Fibroblast of gingiva (primary cell): ENCODE measurements at places on chromosomes 12 and 14.

DNA sequence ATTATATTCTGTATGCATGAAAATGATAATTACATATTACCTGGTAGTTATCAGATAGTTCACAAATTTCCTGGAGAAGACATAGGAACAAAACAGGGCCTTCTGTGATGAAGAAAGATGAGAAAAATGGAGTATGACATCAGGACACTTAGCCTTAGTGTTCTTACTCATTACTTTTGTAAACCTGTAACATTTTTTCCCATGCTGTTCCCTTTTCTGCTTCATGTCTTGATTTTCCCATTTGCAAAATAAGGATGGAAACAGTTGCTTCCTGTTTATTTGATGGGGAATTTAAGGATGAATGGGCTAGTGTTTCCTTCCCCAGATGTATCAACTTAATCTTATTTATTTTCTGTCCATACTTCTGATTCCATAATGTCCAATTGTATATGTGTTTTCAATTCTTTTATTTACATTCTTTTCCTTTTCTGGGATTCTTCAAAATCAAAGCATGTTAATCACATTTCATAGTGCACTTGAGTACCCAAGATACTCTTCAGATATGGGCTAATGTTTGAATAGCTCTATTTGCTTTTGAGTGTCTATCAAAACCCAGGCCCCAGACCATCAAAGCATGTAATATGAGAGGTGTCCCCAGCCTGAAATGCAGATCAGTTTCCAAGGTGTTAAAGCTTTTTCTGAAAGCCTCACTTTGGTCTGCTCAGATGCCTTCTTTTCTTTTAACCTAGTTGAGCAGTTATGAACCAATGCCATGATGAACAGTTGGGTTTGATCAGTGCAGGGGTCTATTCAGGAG is 260.5 kb downstream of the RAD51B start:
- DNase-seq = no peak

GRCh38 chr14:89641495-89642175 is 224.6 kb upstream of the FOXN3 start:
- no peak for DNase-seq

DNA sequence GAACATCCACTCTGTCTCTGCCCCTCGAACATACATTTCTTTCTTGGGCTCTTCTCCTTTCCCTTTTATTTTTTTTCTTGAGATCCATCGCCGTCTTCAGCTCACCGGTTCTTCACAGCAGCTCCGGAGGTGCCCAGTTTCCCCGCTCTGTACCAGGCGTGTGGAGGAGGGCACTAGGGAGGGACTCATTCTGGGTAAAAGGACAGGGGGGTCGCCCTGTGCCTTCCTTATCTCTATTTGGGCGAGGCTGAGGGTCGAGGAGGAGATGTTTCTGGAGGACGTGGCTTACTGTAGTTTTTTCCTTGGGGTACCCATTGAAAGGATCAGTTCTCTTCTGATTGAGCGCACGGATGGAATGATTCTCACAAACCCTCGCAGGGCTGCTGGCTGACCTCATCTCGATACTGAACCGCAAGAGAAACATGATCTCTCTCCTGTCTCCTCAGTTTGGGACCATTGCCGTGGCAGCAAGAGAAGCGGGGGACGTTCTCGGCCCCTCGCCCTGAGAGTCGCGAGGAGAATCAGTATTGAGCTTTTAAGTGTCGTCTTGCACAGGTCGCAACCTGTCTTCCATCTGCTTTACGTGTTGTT is 386 bp downstream of the LIN52 start:
- DNase-seq = peak; percentile 13

DNA sequence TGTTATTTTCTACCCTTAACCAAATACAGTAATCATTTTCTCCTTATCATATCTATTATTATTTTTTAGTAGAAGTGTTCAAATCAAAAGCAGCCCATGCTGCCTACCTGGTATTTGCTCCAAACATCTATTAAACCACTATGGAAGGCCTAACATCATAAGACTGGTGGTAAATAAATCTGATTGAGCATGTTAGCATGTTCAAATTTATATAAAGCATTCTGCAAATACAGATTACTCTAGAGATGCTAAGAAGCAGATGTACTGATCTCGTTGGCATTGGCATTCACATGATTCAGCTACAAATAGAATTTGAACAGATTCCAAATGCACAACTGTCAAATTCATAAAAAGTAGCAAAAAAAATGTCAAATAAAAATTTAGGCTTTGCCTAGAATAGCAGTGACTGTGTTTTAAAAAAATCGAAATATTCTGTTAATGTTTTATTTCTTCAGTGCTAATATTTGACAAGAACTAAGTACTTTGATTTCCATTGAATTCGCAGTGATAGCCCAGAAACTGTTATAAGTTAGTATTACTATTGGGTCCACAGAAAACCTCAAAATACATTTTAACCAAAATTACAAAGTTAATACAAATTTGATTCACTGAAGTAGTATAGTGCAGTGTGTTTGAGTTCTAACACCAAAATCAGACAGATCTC is 9.4 kb upstream of the OSBPL8 start:
- no peak for DNase-seq

DNA sequence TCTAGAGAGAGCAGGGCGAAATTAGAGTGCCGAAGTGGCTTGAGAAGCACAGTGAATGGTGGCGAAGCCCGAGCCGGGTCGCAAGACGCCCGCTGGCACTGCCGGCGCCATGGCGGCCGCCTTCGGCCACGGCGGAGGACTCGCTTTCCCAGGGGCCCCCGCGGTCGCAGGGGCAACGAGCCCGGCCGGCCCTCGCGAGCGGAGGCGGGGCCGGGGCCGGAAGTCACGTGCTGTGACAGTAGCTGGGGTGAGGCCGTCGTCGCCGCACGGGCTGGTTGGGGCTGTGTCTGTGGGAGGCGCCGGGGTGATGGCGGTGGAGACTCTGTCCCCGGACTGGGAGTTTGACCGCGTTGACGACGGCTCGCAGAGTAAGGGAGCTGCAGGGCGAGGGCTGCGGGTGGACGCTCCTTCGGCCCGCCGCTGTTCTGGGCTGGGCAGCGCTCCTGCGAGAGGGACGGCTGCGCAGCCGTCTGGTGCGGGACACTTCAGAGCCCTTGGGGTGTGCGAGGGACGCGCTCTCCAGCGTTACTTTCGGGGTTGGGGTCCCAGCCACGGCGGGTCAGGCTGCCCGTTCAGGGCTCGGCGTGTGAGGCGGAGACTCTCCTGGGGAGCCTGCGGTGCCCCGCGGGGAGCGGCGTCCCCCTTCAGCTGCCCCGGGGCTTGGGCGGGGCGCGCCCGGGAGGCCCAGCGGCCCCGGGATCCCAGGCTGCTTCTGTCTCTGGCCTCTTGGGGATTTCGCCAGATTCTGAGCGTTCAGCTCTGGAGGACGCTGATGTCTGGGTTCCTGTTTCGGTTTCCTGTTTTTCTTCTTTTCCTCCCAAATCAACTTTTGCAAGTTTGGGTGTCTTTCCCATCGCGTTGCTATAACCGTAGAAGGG is at the start of gene WASHC4:
WASHC4 (plus strand) TSS at position 238 of the 878 bp plus-strand sequence; CDS start at position 308, 70 bp downstream.
- DNase-seq = peak; percentile 89

DNA sequence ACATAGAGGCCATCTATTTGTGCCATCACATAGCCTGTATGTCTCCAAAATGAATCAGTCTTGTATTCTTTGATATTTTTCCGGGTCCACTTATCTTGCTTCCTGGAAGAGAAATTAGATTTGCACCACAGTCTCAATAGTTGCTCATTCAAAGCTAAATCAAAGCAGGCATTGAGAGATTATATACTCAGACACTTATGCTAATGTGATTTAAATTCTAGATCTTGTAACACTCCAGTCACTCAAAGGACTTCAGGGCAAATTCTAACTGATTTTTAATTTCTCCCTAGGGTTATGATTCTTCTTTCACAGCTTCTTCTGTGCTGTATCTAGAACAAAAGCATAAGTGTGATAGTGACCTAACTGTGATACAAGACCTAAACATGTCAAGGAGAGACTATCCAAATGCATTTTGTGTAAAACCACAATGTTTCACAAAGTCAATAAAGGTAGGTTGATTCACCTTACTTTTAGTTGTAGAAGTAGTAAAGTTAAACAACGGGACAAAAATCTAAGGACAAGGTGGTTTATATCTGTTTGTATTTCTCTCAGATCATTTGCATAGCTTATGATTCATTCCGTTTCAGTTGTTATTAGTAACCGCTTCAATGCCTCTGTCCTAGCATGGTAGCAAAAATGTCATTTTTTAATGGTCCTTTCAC is 26.8 kb downstream of the PLBD1 start:
- DNase-seq = no peak

DNA sequence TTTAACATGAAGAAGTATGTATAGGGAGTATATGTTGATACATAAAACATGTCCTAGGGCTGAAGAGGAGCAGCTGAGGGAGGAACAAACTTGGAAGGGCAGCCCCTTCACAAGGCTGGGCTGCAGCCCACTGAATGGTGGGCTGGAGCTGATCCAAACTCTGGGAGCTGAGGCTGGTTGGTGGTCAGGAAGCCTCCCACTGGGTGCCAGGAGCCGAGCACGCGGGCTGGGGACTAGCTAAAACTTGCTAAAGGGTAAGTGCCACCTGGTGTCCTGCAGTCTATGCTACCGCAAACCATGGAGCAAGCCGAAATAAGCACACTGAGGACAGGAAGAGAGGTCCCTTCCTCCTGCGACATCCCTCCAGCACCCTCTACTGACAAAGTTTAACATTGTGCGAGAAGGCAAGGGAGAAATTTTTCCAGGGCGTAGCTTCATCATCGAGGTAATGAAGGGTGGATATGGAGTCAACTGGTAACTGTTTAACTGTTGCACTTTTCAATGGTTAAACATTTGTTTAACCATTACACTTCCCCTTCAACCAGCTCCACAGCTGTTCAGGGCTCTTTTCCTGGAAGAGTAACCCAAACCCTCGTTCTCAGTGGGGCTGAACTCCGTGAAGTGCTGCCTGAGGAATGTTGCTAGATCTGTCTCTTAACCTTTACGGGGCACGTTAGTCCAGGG is 42.2 kb downstream of the EGLN3 start:
- no peak for DNase-seq

- DNase-seq = no peak
Measured at GRCh38 chr12:76569685-76570604, 10.4 kb upstream of the OSBPL8 start.
